Gastrocnemius medialis (tissue), 4 donors: ENCODE measurements at places on chromosomes 1 and 21. TPM values are rescaled to one million over a fixed set of nuclear protein-coding genes. Genes with fewer than 3 reads are reported as not detected.

- no peaks in the 10 kb centered on the region for H3K36me3 ChIP-seq
- no peak for DNase-seq
- H3K27me3 ChIP-seq = no peaks in the 10 kb centered on the region
- no peak overlapping the region for H3K4me3 ChIP-seq
- H3K4me1 ChIP-seq = peaks cover 13% of the 10 kb centered on the region
- no peak overlapping the region for H3K27ac ChIP-seq
These were observed 51.3 kb upstream of the HOOK1 start for GRCh38 chr1:59763418-59763817.

- peaks cover 8% of the 10 kb centered on the region for H3K27me3 ChIP-seq
- H3K27ac ChIP-seq = peak overlapping the region; percentile 70
These were observed 61.1 kb downstream of the SDC3 start for GRCh38 chr1:30847358-30847972.

Gene GBP7
- total RNA-seq = not detected

- no peaks in the 10 kb centered on the region for H3K27me3 ChIP-seq
- no peaks in the 10 kb centered on the region for H3K4me1 ChIP-seq
- no peak for DNase-seq
- H3K36me3 ChIP-seq = peaks cover 42% of the 10 kb centered on the region
- H3K4me3 ChIP-seq = no peak overlapping the region
These were observed 55.8 kb downstream of the DOP1B start for GRCh38 chr21:36212513-36212780.

Gene CA14
- not detected for total RNA-seq

- no peaks in the 10 kb centered on the region for H3K27me3 ChIP-seq
- H3K27ac ChIP-seq = no peak overlapping the region
- H3K4me1 ChIP-seq = peaks cover 23% of the 10 kb centered on the region
- H3K36me3 ChIP-seq = no peaks in the 10 kb centered on the region
- DNase-seq = no peak
- H3K4me3 ChIP-seq = no peak overlapping the region
These were observed 2.5 kb downstream of the HPCAL4 start for GRCh38 chr1:39688706-39689105.

GRCh38 chr1:246512230-246512629 lies 5.2 kb upstream of the SMYD3 start:
- no peak overlapping the region for H3K4me3 ChIP-seq
- no peak for DNase-seq
- no peaks in the 10 kb centered on the region for H3K4me1 ChIP-seq
- no peak overlapping the region for H3K27ac ChIP-seq
- H3K36me3 ChIP-seq = no peaks in the 10 kb centered on the region

Gene PCP4
- not detected for total RNA-seq

Gene SPRR1B
- total RNA-seq = not detected

Gene ORC1
- 2.6 TPM for total RNA-seq

DNA sequence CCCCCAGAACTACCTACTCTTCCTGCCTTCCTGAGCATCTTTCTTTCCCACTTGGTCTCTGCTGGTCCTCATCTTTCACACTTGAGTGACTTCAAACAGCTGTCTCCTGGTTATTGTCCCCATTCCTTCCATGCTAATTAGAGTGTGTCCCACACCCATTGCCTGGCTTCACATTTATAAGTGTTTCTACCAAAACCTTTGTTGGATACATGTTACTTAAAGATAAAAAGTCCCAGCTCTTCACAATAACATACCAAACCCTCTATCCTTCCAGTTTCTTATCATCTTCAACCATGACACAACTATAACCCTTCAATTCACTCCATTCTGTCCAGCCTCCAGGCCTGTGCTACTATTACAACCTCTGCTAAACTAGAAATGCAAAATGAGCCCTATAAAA lies 41.0 kb downstream of the VCAM1 start:
- no peaks in the 10 kb centered on the region for H3K36me3 ChIP-seq
- no peak overlapping the region for H3K27ac ChIP-seq
- no peak for DNase-seq
- H3K4me1 ChIP-seq = no peaks in the 10 kb centered on the region
- H3K27me3 ChIP-seq = no peaks in the 10 kb centered on the region

DNA sequence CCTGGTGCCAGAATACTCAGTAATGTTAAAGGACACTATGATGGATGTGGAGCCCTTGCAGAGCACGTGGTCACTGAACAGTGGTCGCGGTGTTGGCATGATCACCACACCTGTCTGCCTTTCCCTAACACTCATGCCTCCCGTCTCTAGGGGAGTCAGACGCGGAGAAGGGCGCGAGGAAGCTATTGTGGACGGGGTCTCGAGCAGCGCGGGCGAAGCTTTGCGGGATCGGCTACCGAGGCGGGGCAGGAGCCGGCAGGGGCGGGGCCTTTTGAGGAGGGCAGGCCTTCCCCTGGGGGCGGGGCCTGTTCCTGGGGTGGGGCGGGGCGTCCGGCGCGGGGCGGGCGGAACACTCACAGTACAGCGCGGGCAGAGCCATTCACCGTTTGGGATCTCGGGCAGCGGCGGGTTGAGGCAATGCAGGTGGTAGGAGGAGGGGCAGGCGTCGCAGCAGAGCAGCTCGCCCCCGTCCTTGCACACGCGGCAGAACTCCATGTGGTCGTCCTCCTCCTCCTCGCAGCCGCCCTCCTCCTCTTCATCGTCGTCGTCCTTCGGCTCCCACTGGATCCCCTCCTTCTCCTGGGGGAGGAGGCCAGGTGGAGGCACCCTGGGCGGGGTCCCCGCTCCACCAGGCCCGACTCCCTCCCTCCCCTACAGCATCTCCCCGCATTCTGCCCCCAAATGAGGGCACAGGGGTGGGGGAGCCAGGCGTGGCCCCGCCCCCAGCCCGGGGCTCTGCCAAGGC lies 31.5 kb downstream of the CHD5 start:
- H3K36me3 ChIP-seq = no peaks in the 10 kb centered on the region
- H3K27me3 ChIP-seq = peaks cover 20% of the 10 kb centered on the region
- peaks cover 3% of the 10 kb centered on the region for H3K4me1 ChIP-seq

DNA sequence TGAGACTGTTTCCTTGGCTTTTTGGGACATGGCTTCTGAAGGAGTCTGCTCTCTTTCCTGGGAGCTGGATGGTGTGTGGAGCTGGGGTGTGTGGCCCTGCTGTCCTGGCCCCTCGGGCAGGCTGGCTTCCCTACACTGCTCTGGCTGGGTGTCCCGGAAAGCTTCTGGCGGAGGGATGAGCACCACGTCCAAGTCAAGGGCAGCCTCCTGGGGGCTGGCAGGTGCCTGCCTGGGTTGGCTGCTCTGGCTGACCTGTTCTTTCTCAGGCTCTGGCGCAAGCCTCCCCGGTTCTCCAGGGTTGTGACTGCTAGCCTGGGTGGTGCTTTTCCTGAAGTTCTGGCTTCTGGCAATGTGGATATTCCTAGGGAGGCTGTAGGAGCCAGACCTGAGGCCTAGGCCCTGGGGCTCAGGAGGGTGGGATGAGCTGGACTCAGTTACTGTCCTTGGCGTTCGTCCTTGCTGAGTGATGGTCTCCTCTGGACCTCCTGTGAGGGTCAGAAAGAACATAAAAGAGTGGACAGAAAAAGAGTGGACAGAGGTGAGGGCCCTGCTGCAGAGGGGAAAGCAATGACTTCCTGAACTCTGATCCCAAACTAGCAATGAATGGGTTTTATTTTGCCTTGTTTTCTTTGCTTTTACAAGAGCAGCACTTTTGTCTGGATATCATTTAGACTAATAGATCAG lies 9.4 kb downstream of the C1orf116 start:
- no peak overlapping the region for H3K4me3 ChIP-seq
- no peaks in the 10 kb centered on the region for H3K36me3 ChIP-seq
- H3K27ac ChIP-seq = no peak overlapping the region
- no peak for DNase-seq
- H3K4me1 ChIP-seq = peaks cover 15% of the 10 kb centered on the region

Gene CD101
- 0.10 TPM for total RNA-seq

DNA sequence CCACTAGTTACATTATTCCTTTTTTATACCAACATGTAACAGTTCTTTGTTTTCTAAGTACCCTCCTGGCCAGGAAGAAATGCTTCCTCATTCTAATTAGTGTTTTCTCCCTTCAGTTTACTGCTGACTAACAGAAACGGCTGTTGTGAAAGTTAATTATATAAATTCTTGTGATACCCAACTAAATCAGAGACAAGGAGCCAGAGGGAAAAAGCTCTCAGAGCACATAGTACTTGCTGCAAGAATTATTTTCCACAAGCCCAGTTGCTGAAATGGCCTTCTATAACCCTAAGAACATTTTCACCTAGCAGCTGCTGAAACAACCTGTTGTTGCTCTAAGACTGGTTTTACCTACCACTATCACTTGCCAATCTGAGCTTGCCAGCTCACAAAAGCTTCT lies 82.4 kb downstream of the FAF1 start:
- H3K27ac ChIP-seq = no peak overlapping the region
- no peak for DNase-seq
- no peak overlapping the region for H3K4me3 ChIP-seq
- H3K4me1 ChIP-seq = peaks cover 10% of the 10 kb centered on the region
- H3K36me3 ChIP-seq = no peaks in the 10 kb centered on the region

Gene HES3
- total RNA-seq = not detected

Gene S1PR1
- total RNA-seq = 28.8 TPM

DNA sequence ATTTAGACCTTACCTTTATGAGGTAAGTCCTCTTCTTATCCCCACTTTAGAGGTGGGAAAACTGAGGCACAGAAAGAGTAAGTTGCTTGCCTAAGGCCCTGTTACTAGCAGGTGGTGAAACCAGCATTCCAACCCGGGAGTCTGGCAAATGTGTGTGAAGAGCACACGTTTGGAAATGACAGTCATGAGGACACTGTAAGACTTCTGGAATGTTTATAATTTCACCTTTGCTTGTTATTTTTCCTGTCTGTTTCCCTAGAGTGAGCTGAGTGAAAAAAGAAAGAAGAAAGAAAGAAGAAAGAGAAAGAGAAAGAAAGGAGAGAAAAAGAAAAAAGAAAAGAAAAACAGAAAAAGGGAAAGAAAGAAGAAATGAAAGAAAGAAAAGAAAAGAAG lies 21.2 kb upstream of the LGALS8 start:
- H3K27me3 ChIP-seq = no peaks in the 10 kb centered on the region
- no peak overlapping the region for H3K27ac ChIP-seq
- DNase-seq = no peak
- H3K4me3 ChIP-seq = peak overlapping the region; percentile 31

DNA sequence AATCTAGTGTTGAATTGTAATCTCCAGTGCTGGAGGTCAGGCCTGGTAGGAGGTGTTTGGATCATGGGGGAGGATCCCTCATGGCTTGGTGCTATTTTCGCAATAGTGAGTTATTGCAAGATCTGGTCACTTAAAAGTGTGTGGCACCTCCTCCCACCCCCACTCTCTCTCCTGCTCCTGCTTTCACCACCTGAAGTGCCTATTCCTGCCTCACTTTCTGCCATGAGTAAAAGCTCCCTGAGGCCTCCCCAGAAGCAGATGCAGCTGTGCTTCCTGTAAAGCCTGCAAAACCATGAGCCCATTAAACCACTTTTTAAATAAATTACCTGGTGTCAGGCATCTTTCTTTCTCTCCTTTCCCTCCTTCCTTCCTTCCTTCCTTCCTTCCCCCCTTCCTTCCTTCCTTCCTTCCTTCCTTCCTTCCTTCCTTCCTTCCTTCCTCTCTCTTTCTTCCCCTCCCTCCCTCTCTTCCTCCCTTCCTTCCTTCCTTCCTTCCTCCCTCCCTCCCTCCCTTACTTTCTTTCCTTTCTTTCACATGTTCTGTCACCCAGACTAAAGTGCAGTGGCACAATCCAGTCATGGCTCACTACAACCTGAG lies 172.4 kb downstream of the C1orf21 start:
- peak overlapping the region; percentile 91 for H3K27ac ChIP-seq
- H3K4me3 ChIP-seq = no peak overlapping the region
- no peaks in the 10 kb centered on the region for H3K36me3 ChIP-seq
- H3K27me3 ChIP-seq = no peaks in the 10 kb centered on the region
- DNase-seq = no peak

- peak overlapping the region; percentile 25 for H3K27ac ChIP-seq
- no peaks in the 10 kb centered on the region for H3K27me3 ChIP-seq
- H3K36me3 ChIP-seq = no peaks in the 10 kb centered on the region
- peaks cover 35% of the 10 kb centered on the region for H3K4me1 ChIP-seq
- no peak overlapping the region for H3K4me3 ChIP-seq
These were observed 16.8 kb downstream of the PPP1R12B start for GRCh38 chr1:202365092-202365815.

Gene CTTNBP2NL
- 2.6 TPM for total RNA-seq

Gene TMEM52
- 72.3 TPM for total RNA-seq

Gene LCE1C
- not detected for total RNA-seq

- no peak for DNase-seq
- no peaks in the 10 kb centered on the region for H3K36me3 ChIP-seq
- no peak overlapping the region for H3K27ac ChIP-seq
- peaks cover 6% of the 10 kb centered on the region for H3K4me1 ChIP-seq
These were observed 5.2 kb downstream of the TSPEAR start for GRCh38 chr21:44706026-44706705.

- DNase-seq = no peak
- H3K4me1 ChIP-seq = no peaks in the 10 kb centered on the region
- H3K27ac ChIP-seq = no peak overlapping the region
- no peak overlapping the region for H3K4me3 ChIP-seq
- no peaks in the 10 kb centered on the region for H3K27me3 ChIP-seq
- no peaks in the 10 kb centered on the region for H3K36me3 ChIP-seq
These were observed 915.2 kb downstream of the TTLL7 start for GRCh38 chr1:83083589-83084224.

GRCh38 chr1:161962091-161962887 lies 61.4 kb downstream of the OLFML2B start:
- DNase-seq = no peak
- peak overlapping the region; percentile 20 for H3K4me3 ChIP-seq
- H3K4me1 ChIP-seq = peaks cover 5% of the 10 kb centered on the region
- H3K27me3 ChIP-seq = no peaks in the 10 kb centered on the region
- H3K27ac ChIP-seq = peak overlapping the region; percentile 50

Gene TIE1
- total RNA-seq = 27.9 TPM

GRCh38 chr1:31672986-31673385 lies 28.3 kb upstream of the PEF1 start:
- peak; percentile 71 for DNase-seq
- no peak overlapping the region for H3K4me3 ChIP-seq
- no peaks in the 10 kb centered on the region for H3K27me3 ChIP-seq
- no peaks in the 10 kb centered on the region for H3K36me3 ChIP-seq

GRCh38 chr1:90000934-90001676 lies 6.2 kb downstream of the ZNF326 start:
- no peak overlapping the region for H3K4me3 ChIP-seq
- H3K27ac ChIP-seq = no peak overlapping the region
- peaks cover 69% of the 10 kb centered on the region for H3K4me1 ChIP-seq
- H3K36me3 ChIP-seq = peaks cover 12% of the 10 kb centered on the region
- DNase-seq = no peak

GRCh38 chr1:116111524-116112021 lies 374 bp downstream of the MAB21L3 start:
- H3K36me3 ChIP-seq = no peaks in the 10 kb centered on the region
- DNase-seq = no peak
- no peak overlapping the region for H3K27ac ChIP-seq
- H3K27me3 ChIP-seq = no peaks in the 10 kb centered on the region
- no peaks in the 10 kb centered on the region for H3K4me1 ChIP-seq
- no peak overlapping the region for H3K4me3 ChIP-seq

- H3K27ac ChIP-seq = no peak overlapping the region
- H3K27me3 ChIP-seq = no peaks in the 10 kb centered on the region
These were observed 11.8 kb upstream of the KIAA0040 start for GRCh38 chr1:175204330-175204729.
